ENCODE measurements at places on chromosomes 3 and 15.

DNA sequence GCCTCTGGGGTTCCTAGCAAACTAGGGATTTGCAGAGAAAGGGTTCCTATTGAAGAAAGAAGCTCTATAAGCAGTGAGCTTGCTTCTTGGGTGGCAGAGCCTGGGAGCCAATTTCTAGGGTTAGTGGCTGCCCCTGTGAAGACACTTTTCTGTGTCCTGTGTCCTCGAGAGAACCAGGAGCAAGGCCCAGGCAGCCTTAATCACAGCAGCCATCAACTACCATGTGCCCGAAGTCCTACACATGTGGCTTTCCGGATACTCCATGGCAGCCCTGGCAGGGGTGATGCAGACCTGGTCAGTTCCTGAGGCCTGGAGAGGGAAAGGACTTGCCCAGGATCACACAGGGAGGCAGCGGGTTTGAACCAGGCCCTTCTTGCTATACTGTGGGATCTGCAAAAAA is 27.7 kb upstream of the TSPAN3 start:
- no peak for DNase-seq

DNA sequence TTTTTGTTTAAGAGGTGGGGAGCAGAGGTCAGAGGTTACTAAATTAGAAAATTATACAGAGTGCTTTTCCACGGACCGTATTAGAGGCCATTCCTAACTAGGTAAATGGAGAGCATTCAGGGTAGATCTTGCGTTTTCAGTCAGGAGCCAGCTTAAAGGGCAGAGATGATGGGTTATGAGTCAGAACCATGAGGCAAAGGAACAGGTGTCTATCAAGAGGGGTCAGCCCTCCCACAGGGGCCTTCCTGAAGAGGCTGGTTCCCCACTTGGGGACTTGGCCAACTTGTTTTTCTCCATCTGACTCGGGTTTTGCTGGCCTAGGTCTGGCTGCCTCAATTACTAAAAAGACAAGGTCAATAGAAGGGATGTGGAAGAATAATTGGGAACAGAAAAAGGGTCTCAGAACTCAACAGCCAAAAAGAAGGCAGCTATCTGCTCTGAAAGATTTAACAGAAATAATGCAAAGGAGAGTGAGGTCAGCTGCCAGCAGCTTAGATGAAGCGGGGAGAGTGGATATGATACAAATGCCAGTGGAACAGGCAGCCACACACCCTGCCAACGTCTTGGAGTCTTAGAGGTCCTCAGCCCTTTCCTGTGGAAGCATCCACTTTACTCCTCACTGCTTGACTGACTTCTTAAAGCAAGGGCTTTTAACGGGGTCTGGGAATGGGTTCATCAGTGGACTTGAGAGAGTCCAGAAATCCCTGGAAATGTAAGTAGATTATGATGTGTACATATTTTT is 17.6 kb downstream of the MTMR14 start:
- no peak for DNase-seq

GRCh38 chr15:45790325-45790943 is 155.6 kb downstream of the SQOR start:
- peak; percentile 74 for DNase-seq

GRCh38 chr15:31799715-31800321 is 230.5 kb upstream of the CHRNA7 start:
- no peak for DNase-seq

GRCh38 chr3:9862391-9863057 is 17.5 kb downstream of the CIDEC start:
- no peak for DNase-seq

DNA sequence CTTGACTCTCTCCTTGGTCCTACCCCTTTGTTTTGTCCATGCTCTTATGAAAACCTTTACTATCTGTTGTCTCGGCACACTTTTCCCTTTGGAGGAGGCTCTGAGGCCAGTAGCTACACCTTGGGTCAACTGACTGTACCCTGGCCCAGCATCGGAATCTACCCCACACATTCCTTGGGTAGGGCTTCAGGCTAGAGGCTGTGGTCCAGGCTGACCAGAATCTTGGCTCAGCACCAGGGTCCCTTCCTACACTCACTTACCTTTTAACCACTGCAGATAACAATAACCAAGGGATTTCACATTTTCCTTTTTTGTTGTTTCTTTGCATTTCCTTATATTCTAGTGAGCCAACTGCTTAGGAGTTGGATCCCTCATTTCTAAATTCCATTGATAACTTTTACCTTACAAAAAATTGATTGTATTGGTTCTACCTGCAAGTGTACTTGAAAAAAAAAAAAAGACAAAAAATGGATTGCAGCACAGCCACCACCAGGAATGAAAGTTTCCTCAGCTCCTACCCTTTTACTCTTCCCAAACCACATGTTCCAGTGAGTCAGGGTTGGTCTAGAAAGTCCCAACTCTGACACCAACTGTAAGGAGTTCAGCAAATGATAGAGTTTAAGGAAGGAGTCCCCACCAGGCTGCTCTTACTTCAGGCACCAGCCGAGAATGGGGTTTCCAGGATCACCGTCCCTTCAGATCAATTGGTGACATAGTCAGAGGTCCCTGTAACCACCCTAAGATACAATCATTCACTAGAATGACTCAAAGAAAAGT is 95.6 kb downstream of the FBLN2 start:
- no peak for DNase-seq

DNA sequence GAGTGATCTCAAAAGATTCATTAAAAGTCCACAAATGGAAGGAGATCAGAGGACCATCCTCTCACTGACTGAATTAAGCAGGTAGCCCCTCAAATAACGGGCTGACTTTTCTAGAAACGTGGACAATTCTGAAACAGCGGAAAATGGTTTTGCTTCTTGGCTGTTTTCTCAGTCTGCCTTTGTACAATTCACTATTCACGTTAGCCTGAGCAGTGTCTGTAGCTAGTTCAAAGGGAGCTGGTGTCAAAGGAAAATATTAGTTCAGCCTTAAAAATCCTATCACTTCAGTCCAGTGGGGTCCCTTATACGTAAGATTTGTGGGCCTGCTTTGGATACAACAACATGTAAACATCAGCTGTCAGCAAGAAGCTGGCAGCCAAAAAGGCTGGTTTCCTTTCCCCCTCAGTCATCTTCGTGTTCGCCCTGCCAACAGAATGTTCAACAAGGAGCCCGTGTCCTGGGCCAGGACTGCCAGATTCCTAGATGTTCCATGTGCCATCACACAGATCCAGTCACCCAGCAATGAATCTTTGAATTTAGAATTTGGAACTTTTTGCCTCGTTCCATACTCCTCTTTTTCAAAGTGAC is 19.3 kb downstream of the LMCD1 start:
- DNase-seq = no peak

GRCh38 chr15:58357529-58358476 is 74.0 kb upstream of the LIPC start:
- DNase-seq = no peak

- DNase-seq = no peak
Observed at GRCh38 chr3:49658711-49659110, 15.4 kb upstream of the APEH start.

DNA sequence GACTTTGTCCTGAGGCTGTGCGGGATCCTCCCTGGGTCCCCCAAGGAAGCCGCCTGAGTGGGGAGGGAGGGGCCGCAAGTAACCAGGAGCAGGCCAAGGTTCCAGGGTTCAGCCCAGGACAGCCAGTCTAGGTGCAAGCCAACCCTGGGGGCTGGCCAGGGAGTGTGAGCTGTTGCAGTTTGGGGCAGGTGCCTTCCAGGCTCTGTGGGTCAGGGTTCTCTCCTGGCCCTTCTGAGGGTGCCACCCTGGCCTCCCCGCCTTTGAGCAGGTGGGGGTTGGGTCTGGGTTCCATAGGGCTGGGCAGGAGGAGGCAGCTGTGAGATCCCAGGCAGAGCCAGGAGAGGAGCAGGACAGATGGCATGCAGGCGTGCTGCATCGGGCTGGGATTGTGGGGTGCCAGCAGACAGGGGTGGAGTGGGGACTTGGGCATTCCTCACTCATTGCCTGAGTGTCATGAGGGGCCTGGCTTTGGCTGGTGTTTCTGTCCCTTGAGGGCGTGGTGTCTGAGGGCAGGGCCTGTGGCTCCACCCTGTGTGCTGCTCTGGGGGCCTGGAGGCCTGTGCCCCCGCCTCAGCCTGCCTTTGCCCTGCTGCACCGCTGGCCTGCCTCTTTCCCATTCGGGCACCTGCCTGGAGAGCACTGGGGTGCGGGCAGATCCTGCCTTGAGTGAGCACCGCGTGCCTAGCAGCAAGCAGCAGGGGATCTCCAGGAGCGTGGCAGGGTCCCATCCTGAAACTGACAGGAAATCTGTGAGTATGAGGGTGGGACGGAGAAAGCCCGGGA is 18.4 kb downstream of the KLF13 start:
- peak; percentile 39 for DNase-seq

DNA sequence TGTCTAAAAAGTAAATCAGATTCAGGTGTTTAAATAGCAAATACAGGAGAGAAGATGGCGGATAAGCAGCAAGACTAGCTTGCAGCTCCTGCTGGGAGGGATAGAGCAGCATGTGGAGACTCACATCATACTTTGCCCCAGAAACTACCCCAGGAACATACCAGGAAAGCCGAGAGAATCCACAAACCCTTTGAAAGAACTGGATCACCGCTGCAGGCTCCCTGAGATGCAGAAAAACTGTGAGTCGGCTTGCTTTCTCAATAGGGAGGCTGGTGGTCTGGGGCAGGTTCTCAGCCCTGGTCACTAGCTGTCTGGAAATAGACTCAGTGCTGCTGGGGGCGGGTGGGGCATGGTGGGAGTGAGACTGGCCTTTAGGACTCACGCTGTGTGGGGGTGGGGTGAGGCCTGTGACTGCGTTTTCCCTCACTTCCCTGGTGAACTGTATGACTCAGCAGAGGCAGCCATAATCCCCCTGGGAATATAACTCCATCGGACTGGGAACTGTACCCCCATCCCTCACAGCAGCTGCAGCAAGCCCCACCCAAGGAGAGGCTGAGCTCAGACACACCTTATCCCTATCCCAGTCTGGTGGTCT is 142.8 kb downstream of the CNTN6 start:
- DNase-seq = no peak

- DNase-seq = no peak
Observed at GRCh38 chr3:197953881-197954280, 3.9 kb downstream of the RPL35A start.

GRCh38 chr3:112759681-112760080 is 87.0 kb downstream of the CD200R1L start:
- DNase-seq = no peak

GRCh38 chr3:48798998-48799397 is 48.7 kb downstream of the PRKAR2A start:
- no peak for DNase-seq

- DNase-seq = no peak
Observed at GRCh38 chr3:134877788-134878187, 82.7 kb downstream of the EPHB1 start.

DNA sequence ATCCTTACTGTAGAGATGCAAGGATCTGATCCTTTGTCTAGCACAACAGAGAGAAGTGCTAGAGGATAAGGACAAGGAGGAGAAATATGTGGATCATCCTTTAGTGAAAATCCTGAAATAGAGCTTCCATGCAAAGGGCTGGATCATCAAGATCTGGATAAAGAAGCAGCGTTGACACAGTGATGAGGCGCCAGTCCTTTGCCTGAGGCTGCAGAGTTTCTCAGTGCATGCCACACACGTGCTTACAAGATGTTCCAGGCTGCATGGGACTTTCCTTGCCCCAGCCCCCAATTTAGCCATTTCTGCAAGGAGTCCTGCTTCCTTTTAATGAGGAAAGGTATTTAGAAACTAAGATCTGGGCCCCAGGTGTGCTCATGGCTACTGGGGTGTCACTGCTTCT is 7.2 kb upstream of the ABTB1 start:
- no peak for DNase-seq

GRCh38 chr3:45795882-45796765 is at the start of gene SLC6A20:
TSS of gene SLC6A20 (minus strand) at chr3:45796536. CDS start at chr3:45796419, 117 bp downstream.
- no peak for DNase-seq

DNA sequence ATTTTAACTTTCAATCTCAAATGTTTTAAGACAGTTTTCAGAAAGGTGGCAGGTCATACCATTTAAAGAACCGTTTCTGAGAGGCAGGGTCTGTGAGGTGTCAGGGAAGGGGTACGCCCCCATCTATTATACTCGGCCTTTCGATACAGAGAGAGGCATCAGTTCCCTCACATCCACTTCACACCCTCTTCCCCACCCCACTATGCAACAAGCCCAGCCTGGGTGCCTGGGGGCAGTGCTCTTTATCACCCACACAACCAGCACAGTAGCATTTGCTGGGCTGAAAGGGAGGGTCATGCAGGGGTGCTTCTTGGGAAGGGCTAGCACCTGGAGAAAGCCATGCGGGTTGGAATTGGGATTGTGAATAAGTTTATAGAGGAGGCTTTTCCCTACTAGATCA is 56.0 kb upstream of the KCNMB2 start:
- no peak for DNase-seq

DNA sequence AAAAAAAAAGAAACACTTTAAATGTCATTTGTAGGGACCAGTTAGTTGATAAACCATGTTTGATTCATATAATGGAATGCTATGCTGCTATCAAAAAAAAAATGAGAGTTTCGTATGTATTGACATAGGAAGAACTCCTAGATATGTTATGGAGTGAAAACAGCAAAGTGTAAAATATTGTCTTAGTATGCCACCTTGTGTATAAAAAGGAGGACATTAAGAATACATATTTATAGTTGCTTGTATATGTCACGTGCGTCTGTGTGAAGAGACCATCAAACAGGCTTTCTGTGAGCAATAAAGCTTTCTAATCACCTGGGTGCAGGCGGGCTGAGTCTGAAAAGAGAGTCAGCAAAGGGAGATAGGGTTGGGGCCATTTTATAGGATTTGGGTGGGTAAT is 39.5 kb downstream of the KBTBD8 start:
- peak; percentile 50 for DNase-seq

GRCh38 chr15:43219929-43220928 is 589 bp downstream of the EPB42 start:
- DNase-seq = no peak

DNA sequence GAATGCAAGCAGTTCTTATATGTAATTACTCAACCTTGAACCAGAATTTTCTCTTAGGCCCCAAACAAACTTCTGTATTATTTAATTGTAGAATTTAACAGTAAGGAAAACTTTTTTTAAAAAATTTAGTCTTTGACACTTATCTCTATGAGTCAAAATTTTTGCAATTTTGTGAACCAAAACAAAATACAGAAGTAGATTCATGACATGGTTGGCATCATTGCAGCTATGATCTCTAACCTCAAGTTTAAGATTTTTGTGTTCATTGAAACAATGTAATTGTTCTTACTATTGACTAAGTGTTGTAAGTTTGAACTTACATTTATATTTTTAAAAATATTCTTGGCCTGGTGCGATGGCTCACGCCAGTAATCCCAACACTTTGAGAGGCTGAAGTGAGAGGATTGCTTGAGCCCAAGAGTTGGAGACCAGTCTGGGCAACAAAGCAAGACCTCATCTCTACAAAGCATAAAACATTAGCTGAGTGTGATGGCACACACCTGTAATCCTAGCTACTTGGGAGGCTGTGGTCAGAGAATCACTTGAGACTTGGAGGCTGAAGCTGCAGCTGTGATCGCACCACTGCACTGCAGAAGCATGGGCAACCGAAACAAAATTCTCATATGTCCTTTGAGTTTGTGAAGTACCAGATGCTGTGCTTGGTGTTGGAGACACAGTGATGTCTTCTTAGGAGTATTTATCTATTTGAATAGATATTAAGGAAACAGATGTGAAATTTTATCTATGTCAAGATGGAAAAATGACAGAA is 39.7 kb downstream of the STT3B start:
- peak; percentile 33 for DNase-seq

Data from OCI-LY7 (cell line).